ENCODE measurements at places on chromosomes 3 and 15.
A peak's percentile ranks its signal among the peaks of the same experiment; 100 is the strongest.

DNA sequence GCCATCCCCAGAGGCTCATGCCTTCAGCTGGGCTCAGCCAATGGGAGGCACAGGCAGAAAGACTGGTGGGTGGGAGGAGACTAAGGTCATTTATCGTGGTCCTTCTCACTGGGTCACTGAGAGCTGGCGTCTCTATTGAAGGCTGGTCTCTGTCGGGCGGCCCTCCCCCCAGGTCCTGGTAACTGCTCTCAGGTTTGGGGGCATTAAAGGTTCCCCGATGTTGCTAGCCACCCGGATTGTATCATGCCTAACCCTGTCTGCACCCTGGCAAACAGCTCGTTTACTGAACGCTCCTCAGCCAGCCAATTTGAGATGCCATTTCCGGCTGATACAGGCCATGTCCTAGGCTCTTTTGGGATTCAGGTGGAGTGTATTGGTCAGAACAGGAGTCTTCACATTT, 10.5 kb downstream of the SELENOS start:
- DNase-seq: no peak

- no peak for DNase-seq
Observed at GRCh38 chr3:111998636-111999483, at the start of gene TAGLN3. Gene TAGLN3, plus strand, starts transcription at chr3:111998922. Its CDS starts 501 bp downstream, at chr3:111999423.

DNA sequence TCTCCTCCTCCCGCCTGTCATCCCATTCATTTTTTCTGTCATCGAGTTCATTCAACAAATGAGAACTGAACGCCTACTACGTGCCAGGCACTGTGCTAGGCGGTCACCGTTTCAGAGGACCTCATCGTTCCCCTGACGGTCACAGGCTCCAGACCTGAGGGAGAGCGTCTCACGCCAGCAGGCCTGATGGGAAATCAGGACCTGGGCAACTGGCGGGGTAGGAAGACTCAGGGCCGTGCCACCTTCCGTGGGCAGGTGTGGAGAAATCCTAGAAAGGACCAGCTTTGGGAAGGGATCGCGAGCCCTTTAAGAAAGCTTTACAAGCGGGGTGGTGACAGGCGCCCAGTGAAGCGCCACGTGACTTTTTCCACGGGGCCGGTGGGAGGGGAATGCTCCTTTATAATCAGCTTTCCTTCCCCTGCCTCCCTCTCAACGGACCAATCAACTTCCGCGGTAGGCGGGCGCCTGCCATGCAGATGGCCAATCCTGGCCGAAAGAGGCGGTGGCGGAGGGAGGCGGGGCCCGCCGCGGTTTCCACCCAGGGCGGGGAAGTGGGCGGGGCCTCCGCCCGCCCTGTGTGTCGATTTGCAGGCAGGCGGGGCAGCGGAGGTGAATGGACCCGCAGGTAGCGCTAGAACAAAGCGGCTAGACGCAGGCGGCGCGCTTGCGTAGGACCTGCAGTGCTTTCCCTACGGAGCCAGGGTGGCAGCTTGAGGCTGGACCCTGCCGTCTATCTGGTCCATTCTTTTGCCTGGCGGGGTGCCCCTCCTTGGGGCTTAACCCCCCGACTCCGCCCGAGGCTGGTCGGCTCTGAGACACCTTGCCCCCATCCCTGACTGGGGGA, 819 bp upstream of the DUSP7 start:
- peak; percentile 98 for DNase-seq

DNA sequence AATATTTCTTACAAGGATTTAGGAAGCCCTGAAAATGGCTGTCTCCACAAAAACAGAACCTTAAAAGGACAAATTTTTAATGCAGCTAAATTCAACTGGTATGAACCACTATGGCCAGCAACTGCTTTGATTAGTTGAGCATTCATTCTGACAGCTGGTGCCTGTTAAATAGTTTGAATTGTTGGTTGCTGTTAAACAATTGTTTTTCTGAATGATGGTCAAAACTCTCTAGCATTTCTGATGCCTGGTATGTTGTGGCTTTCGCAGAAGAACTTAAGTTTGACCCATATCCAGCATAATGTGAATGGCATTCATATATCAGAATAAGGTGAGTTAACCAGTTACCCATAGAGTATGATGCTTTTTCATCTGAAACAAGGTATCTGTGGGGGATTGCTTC, 138.4 kb downstream of the MEIS2 start:
- DNase-seq: no peak

- no peak for DNase-seq
Observed at GRCh38 chr15:39651295-39651694, 70.4 kb downstream of the THBS1 start.

DNA sequence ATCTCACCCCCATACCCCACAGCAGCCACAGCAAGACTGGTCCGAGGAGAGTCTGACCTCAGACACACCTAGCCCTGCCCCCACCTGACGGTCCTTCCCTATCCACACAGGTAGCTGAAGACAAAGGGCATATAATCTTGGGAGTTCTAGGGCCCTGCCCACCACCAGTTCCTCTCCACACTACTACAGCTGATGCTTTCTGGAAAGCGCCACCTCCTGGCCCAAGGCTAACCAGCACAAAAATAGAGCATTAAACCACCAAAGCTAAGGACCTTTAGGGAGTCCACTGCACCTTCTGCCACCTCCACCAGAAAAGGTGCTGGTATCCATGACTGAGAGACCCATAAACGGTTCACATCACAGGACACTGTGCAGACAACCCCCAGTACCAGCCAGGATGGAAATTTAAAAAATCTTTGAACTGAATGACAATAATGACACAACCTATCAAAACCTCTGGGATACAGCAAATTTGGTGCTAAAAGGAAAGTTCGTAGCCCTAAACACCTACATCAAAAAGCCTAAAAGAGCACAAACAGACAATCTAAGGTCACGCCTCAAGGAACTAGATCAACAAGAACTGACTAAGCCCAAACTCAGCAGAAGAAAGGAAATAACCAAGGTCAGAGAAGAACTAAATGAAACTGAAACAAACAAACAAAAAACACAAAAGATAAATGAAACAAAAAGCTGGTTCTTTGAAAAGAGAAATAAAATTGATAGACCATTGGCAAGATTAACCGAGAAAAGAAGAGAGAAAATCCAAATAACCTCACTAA, 122.1 kb upstream of the TPRG1 start:
- no peak for DNase-seq

DNA sequence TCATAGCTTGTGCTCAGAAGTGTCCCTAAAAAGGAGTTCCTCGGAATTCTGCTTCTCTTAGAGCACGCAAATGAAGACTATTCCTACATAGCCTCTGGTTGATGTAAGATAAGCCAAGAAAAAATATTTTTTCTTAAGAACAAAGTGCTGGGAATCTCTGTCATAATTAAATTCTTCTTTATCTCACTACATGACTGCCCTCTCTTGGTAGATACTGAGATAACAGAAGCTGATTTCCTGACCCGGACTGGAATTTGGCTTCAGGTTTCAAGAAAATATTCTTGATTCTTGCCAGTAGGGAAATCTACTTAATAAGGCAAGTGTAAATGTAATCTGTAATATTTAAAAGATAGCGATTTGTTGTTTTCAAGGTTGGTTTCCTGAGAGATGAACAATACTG, 31.3 kb upstream of the SETMAR start:
- DNase-seq: no peak
